ENCODE measurements at places on chromosomes 1 and 21.
A peak's percentile ranks its signal among the peaks of the same experiment; 100 is the strongest.

DNA sequence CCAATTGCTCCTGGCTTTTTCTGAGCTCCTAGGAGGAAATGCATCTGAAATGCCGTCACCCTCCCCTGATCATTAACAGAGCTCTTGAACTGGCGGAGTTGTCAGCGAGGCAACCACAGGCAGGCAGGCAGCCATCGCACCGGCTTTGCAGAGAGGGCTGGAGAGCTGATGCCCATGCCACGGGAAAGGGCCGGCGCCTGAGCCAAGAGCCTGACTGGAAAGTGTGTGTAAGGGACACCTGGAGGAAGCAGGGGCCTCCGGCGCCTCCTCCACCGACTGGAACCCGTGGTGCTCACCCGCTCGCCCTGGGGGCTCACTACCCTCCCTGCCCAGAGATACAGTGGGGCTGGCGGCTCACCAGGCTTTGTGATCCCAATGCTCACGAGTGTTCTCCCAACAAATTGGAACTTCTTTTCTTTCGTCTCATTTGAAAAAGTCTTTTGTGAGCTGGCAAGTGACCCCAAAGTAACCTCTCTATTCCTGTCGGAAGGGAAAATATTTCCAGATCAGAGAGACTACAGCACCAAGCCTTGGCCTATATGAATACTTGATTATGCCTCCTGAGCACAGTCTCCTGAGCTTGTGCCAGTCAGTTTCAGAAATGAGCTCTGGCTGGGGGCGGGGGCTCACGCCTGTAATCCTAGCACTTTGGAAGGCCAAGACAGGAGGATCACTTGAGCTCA lies 97.7 kb upstream of the SLC25A33 start:
- no peak overlapping the region for H3K27ac ChIP-seq
- H3K36me3 ChIP-seq: no peaks in the 10 kb centered on the region
- H3K4me1 ChIP-seq: no peaks in the 10 kb centered on the region
- DNase-seq: no peak
- peaks cover 67% of the 10 kb centered on the region for H3K27me3 ChIP-seq

DNA sequence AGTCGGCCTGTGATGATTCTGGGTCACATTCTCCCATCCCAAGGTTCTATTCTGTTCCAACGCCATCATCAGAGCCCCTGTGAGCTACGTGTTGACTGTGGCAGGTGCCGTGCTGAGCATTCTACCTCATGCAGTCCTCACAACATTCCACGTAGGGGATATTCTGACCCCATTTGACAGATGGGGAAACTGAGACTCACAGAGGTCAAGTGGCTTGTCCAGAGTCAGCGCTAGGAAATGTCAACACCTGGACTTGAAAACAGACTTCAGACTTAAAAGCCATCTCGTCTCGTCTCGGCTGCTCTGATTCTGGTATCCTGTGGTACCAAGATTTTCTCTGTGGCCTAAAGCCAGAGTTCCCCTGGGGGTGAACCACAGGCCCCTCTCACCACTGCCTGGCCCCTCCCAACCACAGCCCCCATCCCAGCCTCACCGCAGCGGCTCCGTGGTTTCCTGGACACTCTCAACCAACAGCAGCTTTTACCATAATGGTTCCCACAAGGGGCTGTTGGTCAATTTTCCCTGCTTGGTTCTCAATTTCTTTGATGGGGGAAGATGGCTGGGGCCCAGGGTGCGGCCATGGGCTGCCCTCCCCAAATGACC lies 39.6 kb downstream of the SDC3 start:
- peaks cover 12% of the 10 kb centered on the region for H3K4me1 ChIP-seq
- H3K36me3 ChIP-seq: no peaks in the 10 kb centered on the region
- peak; percentile 12 for DNase-seq
- H3K27me3 ChIP-seq: peaks cover 68% of the 10 kb centered on the region
- no peak overlapping the region for H3K4me3 ChIP-seq

GRCh38 chr1:246482805-246483568 lies 24.1 kb downstream of the SMYD3 start:
- H3K27ac ChIP-seq: peak overlapping the region; percentile 3
- H3K36me3 ChIP-seq: no peaks in the 10 kb centered on the region
- H3K4me3 ChIP-seq: peak overlapping the region; percentile 9
- no peak for DNase-seq
- no peaks in the 10 kb centered on the region for H3K27me3 ChIP-seq
- peaks cover 15% of the 10 kb centered on the region for H3K4me1 ChIP-seq

GRCh38 chr1:74530892-74531291 lies 18.5 kb upstream of the LRRC53 start:
- H3K27me3 ChIP-seq: no peaks in the 10 kb centered on the region
- H3K4me3 ChIP-seq: no peak overlapping the region
- no peak for DNase-seq
- H3K36me3 ChIP-seq: no peaks in the 10 kb centered on the region
- H3K4me1 ChIP-seq: no peaks in the 10 kb centered on the region

DNA sequence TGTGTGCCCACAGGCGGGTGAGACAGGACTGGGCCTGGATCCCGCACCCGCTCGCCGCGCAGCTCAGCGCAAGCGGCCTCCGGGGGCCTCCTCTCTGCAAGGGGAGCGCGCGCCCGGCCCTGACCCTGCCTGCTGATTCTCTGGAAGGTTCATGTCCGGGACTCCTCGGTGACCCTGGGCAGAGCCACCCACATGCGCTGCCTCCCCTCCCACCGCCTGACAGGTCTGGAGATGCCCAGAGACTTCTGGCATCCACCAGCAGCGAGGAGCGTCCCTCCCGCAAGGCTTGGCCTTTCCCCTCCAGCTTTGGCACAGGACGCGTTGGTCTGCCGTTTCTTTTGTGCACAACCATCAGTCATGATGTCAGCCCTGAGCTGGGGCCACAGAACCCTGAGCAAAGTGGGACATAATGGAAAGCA lies 42.0 kb upstream of the COL6A2 start:
- peaks cover 9% of the 10 kb centered on the region for H3K36me3 ChIP-seq
- H3K27ac ChIP-seq: no peak overlapping the region
- DNase-seq: no peak
- peaks cover 24% of the 10 kb centered on the region for H3K4me1 ChIP-seq

DNA sequence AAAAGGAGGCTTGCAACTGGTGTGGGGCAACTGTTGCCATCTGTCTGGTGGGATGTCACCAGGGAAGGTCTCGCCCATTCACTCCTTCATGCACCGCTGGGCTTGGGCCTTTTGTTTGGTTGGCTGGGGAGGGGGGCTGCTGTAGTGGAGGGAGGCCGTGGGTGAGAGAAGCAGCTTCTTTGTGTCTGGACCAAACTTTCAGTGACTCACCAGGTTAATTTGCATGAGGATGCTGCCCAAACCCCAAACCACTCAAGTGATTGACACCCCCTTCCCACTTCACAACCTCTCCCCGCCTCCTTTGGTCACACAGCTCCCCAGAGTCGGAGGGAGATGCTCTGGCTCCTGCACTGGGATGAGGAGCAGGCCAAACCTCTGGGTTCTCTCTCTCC lies 19.7 kb downstream of the BTG2 start:
- H3K4me1 ChIP-seq: peaks cover 68% of the 10 kb centered on the region
- peaks cover 22% of the 10 kb centered on the region for H3K36me3 ChIP-seq
- H3K4me3 ChIP-seq: peak overlapping the region; percentile 82
- peak; percentile 54 for DNase-seq

DNA sequence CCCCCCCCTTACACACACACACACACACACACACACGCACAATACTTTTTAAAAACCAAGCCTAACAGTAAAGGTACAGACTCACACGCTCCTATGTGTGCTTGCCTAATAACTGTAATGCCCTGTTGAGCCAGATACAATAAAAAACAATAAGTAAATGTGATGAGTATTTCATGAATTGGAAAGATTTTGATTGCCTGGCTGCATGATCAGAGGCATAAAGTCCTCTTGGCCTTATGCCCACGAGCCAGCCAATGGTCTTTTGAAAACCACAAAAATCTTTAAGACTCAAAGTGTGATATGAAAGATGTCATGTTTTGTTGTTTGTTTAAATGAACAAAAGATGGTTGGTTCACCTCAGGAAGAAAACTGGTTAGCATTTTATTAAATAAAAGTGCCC lies 441.9 kb upstream of the ZRANB2 start:
- no peak overlapping the region for H3K4me3 ChIP-seq
- no peaks in the 10 kb centered on the region for H3K27me3 ChIP-seq
- no peaks in the 10 kb centered on the region for H3K4me1 ChIP-seq
- H3K36me3 ChIP-seq: no peaks in the 10 kb centered on the region
- no peak for DNase-seq

GRCh38 chr1:5274527-5274926 lies 620.1 kb downstream of the AJAP1 start:
- H3K36me3 ChIP-seq: peaks cover 3% of the 10 kb centered on the region
- peaks cover 6% of the 10 kb centered on the region for H3K27me3 ChIP-seq
- no peak overlapping the region for H3K27ac ChIP-seq
- DNase-seq: no peak

DNA sequence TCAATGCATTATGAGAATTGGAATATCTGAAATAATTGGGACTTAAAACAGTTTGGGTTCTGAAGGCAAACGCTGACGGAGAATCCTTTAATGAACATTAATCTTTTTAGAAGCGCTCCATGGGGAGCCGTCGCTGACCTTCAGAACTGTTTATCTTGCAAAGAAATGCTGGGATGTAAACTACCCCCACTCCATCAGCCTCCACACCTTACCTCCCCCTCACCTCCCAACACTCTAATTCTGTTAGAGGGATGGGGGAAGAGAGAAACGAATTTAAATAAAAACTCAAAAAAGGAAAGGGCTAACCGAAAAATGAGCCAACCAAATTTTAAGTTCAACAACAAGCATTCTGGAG lies 44.1 kb upstream of the DNAJC6 start:
- DNase-seq: no peak
- H3K4me3 ChIP-seq: peak overlapping the region; percentile 85
- peaks cover 8% of the 10 kb centered on the region for H3K4me1 ChIP-seq
- H3K27me3 ChIP-seq: peaks cover 24% of the 10 kb centered on the region
- H3K27ac ChIP-seq: no peak overlapping the region
- peaks cover 3% of the 10 kb centered on the region for H3K36me3 ChIP-seq

DNA sequence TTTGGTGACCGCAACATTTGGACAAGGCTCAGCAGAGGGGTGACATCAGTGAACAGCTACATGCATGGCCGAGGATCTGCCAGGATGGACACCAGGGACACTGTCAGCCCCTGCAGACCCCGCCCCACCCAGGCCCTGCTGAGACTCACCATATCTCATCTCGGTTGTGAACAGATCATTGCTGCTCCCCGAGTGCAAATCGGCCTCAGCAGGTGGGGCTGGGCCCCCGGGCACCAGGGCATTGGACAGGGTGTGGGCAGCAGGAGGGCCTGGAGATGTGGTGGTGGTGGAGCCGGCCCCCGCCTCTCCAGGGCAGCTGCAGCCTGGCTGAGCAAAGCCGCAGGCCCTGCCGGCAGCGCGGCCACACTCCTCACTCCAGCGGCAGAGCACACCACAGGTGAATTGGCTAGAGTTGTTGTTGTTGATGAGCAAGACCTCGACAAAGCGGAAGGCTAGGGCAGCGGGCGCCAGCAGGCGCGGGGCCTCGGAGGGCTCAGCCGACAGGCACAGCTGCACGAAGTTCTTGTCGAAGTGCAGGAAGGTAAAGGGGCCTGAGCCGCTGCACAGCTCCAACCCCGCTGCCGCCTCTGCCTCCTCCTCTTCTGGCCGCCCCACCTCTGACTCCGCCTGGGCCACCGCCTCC lies 8.2 kb downstream of the ADGRB2 start:
- no peaks in the 10 kb centered on the region for H3K27me3 ChIP-seq
- H3K36me3 ChIP-seq: peaks cover 5% of the 10 kb centered on the region
- H3K4me1 ChIP-seq: peaks cover 29% of the 10 kb centered on the region
- no peak for DNase-seq

GRCh38 chr1:226274138-226274537 lies 34.8 kb downstream of the LIN9 start:
- DNase-seq: no peak
- no peak overlapping the region for H3K4me3 ChIP-seq
- no peaks in the 10 kb centered on the region for H3K4me1 ChIP-seq
- no peaks in the 10 kb centered on the region for H3K27me3 ChIP-seq

DNA sequence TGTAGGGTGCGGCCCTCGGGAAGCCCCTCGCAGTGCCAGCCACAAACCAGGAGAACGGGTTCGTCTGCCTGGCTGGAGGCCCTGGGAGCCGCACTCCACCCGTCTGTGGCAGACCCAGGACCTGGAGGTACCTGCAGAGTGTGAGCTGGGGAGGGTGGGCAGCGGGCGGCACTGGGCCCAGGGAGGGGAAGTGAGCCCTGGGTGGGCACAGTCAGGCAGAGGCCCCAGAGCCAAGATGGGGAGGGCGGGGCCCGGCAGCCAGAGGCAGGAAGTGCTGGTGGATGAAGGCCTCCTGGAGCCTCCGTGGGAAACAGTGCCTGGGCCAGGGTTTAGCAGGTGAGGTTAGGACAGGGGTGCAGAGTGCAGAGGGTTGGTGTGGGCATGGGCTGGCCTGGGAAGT lies 4.0 kb upstream of the PEX10 start:
- no peak for DNase-seq
- H3K4me3 ChIP-seq: peak overlapping the region; percentile 94
- H3K4me1 ChIP-seq: peaks cover 35% of the 10 kb centered on the region
- H3K27me3 ChIP-seq: no peaks in the 10 kb centered on the region

All from effector memory CD8-positive, alpha-beta T cell (primary cell).